ENCODE measurements at places on chromosomes 2 and 18.

GRCh38 chr2:86522711-86523110 is 40.5 kb downstream of the CHMP3 start:
- no peak for DNase-seq

DNA sequence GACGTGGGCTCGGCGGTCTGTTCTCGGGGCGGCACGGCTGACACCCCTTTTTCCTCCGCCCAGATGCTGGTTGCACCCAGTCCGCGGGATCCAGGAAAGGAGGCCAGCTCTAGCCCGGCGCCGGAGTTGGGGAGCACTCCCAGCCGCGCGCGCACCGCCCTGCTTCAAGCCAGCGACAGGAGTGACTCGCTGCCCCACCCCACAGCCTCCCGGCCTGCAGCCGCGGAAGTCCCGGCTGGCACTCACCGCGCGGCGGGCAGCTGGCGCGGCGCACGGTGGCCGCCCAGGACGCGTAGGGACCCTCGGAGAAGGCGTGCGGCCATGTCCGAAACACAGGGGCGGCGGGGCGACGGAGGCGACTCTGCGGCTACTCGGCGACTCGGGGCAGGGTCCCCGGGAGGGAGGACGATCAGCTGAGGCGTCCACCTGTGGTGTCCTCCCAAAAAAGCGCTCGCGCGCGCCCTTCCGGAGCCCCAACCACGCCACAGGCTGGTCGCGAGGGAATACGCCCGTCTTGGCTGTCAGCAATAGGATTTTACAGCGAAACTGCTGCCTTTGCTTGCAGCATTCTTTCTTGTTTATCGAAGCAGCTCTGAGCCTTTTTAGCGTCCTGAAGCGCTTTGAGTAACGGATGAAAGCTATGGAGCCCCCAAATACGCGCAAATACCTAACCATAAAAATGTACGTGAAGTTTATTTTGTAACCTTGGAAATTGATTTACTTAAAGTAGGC is at the start of gene ACADL:
ACADL (minus strand) TSS at position 507 of the 732 bp plus-strand sequence; CDS start at position 323, 184 bp downstream.
- no peak for DNase-seq

GRCh38 chr2:105502625-105503334 is 103.9 kb upstream of the FHL2 start:
- no peak for DNase-seq

DNA sequence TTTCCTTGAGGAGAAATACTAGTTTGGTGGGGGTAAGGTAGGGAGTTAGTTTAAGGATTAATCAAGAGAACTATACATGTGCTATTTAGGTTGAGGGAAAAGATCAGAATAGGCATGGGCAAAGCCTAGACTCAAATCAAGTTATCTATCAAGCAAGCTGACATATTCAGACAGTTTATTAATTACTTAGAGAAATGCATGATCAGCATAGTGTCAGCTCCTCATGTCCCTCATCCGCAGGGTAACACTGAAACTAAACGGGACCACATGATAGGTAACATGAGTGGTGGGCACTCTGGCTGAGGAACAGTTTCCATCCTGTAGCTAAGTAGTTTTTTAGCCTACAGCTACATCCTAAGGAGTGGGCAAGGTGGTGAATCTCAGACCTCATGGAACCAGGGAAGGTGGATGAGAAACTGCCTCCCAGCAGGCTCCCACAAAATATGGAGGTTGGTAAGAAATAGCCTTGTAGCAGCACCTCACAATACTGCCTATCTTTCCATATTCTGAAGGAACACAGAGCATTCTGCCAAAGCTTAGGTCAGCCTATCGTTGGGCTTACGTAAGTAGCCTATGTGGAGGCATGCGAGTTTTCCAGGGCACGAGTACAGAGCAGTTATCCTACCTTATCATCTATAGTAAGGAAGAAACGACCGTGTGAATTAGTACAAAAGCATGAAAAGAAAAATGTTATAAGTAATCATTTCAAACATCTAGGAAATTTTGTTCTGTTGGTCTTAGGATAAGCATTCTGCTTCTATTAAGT is 18.4 kb downstream of the ZC3H6 start:
- no peak for DNase-seq

DNA sequence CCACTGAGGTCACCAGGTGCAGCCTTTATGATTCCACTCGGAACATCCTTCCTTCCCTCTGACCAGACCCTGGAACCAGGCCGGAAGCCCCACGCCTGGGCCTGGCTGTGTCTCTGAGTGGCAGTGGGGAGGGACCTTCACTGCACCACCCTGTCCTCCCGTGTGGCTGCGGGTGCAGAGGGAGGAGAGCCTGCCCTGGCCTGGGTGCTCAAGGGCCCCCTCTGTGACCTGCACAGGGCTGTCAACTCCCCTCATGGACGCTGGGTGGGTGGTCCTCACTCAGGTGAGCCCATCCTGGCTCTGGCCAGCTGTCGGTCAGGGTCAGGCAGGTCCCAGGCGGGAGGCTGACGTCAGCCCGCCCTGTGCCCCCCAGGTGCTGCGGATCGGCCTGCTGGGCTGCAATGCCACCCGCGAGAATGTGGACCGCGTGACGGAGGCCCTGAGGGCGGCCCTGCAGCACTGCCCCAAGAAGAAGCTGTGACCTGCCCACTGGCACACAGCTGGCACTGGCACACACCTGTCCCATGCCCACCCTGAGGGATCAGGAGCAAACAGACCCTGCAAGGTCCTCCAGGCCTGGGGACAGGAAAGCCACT is 9.8 kb downstream of the AGXT start:
- DNase-seq = no peak

DNA sequence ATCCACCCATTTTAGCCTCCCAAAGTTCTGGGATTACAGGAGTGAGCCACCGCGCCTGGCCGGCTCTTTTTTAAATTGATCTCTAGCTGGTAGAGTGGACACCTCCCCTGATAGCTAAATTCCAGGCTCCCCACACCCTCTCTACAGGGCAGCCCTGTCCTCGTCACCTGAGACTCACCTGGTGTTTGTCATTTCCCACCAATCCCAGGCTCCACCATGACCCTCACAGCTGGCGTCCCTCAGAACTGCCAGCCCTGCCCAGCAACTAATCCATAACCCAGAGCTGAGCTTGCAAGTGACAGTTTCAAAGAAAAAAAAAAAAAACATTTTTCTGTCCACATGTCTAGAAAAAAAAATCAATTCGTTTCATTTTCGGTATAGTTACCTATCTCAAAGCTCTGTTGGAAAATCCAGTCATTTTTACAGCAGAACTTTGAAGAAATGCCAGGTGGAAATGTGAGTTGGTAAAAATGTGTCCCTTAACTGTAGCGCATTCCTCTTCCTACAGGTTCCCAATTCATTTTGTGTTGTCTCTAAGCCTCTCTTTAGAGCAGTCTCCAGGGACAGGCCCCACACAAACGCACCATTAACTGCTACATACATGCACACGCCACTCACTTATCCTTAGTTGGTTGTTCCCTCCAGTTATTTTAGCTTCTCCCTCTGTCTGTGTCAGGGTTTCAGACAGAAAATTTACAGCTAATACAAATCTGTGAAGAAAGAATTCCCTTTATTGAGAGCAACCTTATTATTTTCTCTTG is 294.7 kb downstream of the FBXO15 start:
- DNase-seq = no peak

- peak; percentile 1 for DNase-seq
Measured at GRCh38 chr2:95728878-95729596, 137.2 kb downstream of the TRIM43 start.

- DNase-seq = no peak
Measured at GRCh38 chr2:220855296-220855695, 716.8 kb downstream of the EPHA4 start.

DNA sequence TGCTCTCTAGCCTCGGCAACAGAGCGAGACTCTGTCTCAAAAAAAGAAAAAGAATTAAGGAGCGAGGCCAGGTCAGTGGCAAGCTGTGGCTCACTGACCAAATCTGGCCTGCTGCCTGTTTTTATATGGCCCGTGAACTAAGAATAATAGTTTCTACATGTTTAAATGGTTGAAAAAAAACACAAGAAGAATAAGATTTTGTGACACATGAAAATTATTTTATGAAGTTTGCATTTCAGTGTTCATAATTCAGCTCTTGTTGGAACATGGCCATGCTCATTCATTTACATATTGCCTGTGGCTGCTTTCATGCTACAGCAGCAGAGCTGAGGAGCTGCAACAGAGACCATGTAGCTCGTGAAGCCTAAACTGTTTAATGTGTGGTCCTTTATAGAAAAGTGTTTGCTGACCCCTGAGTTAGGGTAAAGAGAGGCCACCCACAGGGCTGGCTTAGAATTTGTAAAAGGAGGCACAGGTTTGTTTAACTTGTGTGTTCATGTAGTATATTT is 59.5 kb downstream of the MFSD6 start:
- DNase-seq = no peak

DNA sequence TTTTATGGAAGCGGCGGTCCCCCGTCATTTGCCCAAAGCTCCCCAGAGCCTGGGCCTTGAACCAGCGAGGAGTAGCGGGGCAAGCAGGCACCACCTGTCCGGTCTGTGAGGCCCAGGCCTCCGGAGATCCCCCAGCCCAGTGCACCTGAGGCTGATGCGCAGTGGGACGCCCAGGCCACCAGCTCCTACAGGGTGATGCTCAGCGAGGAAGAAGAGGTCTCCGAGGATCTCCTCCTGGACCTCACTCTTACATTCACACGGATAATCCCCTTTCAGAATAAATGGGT is 220.2 kb downstream of the NDUFA10 start:
- DNase-seq = no peak

GRCh38 chr2:172397148-172397834 is 30.1 kb upstream of the ITGA6 start:
- DNase-seq = no peak

DNA sequence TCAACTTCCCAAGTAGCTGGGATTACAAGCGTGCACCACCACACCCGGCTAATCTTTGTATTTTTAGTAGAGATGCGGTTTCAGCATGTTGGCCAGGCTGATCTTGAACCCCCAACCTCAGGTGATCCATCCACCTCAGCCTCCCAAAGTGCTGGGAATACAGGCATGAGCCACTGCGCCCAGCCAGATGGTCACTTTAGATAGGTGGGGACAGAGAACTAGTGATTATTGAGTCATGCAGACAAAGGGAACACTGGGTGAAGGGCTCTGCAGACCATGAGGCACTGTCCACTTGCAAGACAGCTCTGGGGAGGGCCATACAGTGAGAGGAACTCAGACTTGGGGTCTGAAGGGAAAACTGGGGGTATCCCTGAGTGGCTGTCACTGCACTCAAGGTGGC is 58.4 kb upstream of the POMC start:
- DNase-seq = no peak

- no peak for DNase-seq
Measured at GRCh38 chr2:50851886-50852285, 180.0 kb downstream of the NRXN1 start.

DNA sequence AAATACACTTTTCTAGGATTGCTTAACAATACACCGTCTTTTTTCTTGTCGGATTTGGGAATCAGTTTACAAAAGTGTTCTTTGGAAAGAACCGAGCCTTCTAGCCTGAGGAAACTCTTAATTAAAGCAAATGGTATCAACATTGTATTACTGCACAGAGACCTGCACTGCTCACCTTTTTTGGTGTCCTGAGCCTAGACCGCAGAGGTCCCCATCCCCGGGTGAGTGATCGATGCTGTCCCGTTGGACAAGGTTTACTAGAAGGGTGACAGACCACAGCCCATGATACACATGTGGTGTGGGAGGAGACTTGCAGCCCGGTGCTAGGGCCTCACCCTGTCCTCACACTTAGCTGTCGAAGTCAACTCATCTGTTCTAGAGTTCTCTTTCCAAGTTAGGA is 55.3 kb downstream of the TSHZ1 start:
- DNase-seq = no peak

GRCh38 chr2:199464606-199465352 is 7.0 kb upstream of the SATB2 start:
- DNase-seq = no peak

- DNase-seq = no peak
Measured at GRCh38 chr2:212990697-212991096, 160.7 kb downstream of the IKZF2 start.

- no peak for DNase-seq
Measured at GRCh38 chr18:35335866-35336265, 8.4 kb downstream of the ZNF24 start.

GRCh38 chr18:12768625-12769024 is 65.8 kb downstream of the PSMG2 start:
- DNase-seq = no peak

DNA sequence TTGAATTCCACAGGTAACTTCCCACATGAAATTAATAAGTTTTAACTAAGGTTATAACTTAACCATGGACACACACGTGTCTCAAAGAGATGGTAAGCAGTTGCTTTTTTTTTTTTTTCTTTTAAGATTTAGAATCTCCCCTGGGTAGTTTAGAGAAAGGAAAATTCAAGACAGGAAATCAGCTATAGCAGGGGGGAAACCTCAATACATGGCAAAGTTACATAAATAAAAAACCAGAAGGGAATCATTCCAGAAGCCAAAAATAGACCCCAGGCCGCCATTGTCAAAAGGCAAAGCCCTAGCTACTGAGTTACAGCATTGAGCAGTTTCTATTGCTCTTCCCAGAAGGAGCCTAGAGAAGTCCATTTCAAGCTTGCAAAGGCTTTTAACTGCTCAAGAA is 91.5 kb upstream of the ZNF236 start:
- DNase-seq = no peak

DNA sequence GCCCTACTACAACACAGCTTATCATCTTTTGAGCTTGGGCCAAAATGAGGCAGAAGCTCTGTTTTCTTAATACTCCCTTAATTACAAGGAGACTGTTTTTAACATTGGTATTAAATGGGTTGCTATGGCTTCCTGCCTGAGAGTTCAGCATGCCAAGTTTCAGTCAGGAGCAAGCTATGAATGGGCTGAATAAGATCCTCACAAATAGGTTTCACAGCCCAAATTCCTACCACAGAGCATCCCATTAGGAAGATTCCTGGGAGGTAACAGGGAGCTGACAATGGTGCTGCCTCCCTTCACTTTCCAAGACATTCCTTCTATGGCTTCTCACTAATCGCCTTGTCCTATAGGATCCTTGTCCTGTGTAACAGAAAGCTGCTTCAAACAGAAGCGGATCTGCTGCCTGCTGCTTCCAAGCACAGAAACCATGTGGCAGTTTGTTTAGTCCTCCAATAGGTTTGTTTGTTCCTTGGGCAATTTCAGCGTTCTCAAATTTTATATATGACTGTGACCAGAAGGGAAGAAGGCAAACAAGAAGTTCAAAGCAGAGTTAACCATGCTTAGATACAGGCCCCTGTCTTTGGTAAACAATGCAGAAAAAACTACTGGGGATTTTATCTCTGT is 70.9 kb downstream of the NCKAP5 start:
- DNase-seq = no peak

DNA sequence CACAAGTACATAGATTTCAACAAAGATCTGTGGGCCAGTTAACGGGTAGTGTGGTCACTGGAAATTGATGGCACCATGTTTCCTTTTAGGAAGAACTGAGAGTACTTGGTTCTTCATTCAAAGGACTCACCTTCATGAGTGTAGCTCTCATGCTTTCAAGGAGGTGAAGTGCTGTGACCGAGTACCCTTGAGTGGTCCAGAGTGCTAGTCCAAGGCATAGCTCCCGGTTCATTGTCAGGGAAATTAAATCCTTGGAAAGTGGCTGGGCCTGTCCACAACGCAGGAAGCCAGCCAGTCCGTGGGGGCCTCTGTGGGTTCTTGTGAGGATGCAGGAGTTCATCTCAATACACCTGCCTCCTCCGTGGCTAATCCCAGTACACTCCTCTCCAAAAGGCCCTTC is 295.1 kb downstream of the GALR1 start:
- no peak for DNase-seq

Data from stimulated activated CD8-positive, alpha-beta memory T cell treated with anti-CD3 and anti-CD28 coated beads, Interleukin-12 subunit alpha, Interleukin-12 subunit beta, amount 100 ng/mL, for 1 hour (primary cell).